Activated CD4-positive, alpha-beta T cell treated with anti-CD3 and anti-CD28 coated beads, Interleukin-2, amount 50 U/mL, for 48 hours (primary cell): ENCODE measurements at places on chromosomes 7 and 10.

- DNase-seq: peak; percentile 24
These were observed 55.1 kb downstream of the CYCS start for GRCh38 chr7:25069900-25070443.

GRCh38 chr7:33108554-33109004 is 625 bp downstream of the RP9 start:
- DNase-seq: peak; percentile 43

DNA sequence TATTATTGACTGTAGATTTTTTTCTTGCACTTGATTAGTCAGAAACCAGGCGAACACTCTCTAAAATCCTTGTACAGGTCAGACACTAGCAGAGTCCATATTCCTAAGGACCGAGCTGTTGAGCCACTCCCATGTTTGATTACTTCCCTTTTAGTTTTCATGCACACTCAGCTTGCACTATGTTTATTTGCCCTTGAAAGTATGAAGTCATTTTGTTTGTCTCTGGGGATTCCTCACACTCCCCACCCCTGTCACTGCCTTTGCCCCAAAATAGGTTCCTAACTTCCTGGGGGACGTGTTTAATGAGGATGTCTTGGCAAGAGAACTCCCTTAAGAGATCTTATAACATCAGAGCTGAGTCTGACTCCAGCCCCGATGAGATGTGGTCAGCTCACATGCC is 182.1 kb downstream of the EVX1 start:
- no peak for DNase-seq

GRCh38 chr10:47286116-47286505 is 13.9 kb upstream of the GDF10 start:
- no peak for DNase-seq

DNA sequence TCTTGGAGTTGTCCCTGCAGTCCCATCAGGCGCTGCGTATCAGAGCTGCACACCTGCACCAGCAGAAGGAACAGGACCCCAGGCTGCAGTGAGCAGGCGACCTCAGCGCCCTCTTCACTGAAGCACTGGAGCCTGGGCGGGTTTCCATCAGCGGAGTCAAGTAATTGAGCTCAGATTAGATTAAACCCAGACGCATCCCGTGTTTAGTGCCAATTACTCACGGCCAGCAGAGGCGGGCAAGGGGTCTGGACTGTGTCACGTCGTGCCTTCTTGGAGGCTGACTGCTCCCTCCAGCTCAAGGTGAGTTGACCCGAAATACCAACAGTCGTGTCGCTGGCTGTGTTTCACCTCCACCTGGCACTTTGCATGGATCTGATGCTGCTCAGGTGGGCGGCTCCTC is 123.6 kb downstream of the CXCL12 start:
- DNase-seq: no peak

- no peak for DNase-seq
These were observed 35.3 kb downstream of the RASGEF1A start for GRCh38 chr10:43231523-43232078.

DNA sequence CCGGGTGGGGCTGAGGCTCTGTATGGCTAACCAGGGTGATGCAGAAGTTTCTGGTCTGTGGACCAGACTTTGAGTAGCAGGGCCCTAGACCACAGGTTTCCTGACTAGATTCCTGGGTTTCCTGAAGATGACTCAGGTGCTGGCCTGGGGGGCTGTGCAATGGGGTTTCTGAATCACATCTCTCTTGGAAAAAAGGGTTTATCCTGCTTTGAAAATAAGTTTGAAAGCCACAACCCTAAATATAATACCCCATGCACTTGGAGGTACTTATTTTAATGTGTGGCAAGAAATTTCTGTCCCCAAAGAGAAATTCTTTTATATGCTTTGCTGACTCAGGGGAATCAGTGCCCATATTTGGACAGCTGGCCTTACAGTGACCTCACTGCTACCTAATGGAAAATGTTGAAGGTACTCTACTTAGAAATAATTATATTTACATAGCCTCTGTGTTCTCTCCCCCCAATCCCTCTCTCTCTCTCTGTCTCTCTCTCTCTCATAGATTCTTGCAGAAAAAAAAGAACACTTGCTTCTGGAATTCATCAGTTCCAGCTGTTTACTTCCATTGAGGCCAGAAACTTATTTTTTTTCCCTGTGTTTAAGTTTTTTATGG is 184.4 kb upstream of the LYZL2 start:
- DNase-seq: peak; percentile 6

DNA sequence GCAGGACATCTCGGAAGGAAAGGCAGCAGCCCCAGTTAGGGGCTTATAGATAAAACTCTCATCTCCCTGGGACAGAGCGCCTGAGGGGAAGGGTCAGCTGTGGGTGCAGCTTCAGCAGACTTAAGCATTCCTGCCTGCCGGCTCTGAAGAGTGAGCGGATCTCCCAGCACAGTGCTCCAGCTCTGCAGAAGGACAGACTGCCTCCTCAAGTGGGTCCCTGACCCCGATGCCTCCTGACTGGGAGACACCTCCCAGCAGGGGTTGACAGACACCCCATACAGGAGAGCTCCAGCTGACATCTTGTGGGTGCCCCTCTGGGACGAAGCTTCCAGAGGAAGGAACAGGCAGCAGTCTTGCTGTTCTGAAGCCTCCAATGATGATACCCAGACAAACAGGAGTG is 117.1 kb upstream of the POT1 start:
- DNase-seq: no peak

GRCh38 chr7:92994901-92995300 is 122.9 kb downstream of the SAMD9 start:
- DNase-seq: no peak

DNA sequence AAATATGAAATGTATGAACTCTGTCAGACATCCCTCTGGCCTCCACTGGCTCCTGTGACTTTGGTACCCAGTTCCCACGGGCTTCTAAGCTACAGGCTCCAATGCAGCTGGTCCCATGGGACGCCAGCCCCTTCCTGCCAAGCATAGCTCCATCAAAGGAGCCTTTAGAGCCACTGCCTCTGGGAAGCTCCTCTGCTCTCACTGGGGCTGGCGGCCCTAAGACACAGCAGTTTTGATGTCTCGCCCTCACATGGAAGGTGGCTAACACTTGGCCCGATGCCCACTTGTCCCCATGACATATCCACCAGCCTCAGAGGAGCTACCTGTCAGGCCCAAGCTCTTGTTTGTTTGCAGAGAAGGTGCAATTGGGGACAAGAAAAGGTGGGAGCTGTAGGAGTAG is 453.7 kb upstream of the LRRN3 start:
- DNase-seq: no peak

DNA sequence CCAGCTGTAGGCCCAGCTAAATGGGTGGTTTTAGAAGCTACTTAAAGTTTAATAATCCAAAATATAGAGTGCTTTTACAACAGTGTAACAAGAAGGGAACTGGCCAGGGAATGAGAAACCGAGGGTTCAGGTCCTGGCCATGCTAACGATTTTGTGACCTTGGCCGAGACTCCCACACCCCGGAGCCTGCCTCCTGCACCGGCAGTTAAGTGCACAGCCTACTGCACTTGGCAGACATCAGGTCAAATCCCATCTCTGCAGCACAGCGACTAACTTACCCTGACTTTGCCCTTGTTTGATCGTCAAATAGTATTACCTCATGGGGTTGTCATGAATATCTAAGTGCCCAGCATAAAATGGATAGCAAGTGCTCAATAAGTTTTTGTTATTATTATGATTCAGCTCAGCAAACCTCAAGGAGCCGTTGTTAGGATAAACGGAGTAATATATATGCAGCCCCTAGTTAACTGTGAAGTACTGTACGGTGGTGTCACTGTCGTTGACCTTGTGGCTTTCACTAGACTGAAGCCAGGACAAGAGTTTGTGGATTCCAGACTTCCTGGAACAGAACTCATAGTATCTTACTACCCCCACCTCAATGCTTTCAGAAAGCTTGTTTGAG is 35.5 kb downstream of the LYZL1 start:
- no peak for DNase-seq

GRCh38 chr7:136079478-136079892 is 102.3 kb upstream of the MTPN start:
- DNase-seq: no peak

- no peak for DNase-seq
These were observed 128.7 kb upstream of the CXCL12 start for GRCh38 chr10:44513591-44513990.

DNA sequence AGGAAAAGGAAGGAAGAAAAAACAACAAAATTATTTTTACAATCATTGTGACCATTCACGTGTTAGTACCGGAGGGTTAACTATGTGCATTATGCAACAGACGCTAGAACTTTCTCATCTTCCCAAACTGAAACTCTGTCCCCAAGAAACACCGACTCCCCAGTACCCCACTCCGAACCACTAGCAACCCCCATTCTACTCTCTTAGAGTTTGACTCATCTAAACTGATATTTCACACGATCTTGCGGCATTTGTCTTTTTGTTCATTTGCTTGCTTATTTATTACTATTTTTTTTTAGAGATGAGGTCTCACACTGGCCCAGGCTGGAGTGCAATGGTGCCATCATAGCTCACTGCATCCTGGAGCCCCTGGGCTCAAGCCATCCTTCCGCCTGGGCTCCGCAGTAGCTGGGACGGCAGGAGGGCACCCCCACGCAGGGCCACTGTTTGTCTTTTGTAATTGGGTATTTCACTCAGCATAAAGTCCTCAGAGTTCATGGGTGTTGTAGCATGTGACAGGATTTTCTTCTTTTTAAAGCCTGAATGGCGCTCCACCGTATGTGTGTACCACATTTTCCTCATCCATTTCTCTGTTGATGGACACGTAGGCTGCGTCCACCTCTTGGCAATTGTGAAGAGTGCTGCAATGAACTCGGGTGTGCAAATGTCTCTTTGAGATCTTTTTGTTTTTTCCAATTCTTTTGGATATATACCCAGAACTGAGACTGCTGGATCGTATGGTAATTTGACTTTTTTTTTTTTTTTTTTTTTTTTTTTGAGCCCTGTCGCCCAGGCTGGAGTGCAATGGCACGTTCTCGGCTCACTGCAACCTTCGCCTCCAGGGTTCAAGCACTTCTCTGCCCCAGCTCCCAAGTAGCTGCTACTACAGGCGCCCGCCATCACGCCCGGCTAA is 9.5 kb downstream of the MNX1 start:
- no peak for DNase-seq

- DNase-seq: no peak
These were observed 784.7 kb upstream of the AUTS2 start for GRCh38 chr7:68813551-68814080.

- DNase-seq: no peak
These were observed 437.6 kb upstream of the ZMIZ1 start for GRCh38 chr10:78630944-78631838.

DNA sequence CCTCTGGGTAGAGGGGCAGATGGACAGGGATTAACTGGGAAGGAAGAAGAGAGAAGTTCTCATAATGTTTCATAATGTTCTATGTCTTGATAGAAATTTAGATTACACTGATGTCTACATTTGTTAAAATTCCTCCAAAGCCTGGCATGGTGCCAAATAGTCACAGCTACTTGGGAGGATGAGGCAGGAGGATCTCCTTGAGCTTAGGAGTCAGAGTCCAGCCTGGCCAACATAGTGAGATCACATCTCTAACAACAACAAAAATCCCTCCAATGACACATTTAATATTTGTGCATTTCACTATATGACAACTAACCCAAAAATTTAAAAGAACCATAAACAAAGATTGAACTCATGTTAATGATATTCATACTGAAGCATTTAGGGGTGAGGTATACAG is 33.0 kb upstream of the PPP1R3C start:
- no peak for DNase-seq
